ENCODE measurements at places on chromosomes 2 and 18.

- DNase-seq, result no peak
Observed at GRCh38 chr2:114661971-114662939, 219.8 kb downstream of the DPP10 start.

DNA sequence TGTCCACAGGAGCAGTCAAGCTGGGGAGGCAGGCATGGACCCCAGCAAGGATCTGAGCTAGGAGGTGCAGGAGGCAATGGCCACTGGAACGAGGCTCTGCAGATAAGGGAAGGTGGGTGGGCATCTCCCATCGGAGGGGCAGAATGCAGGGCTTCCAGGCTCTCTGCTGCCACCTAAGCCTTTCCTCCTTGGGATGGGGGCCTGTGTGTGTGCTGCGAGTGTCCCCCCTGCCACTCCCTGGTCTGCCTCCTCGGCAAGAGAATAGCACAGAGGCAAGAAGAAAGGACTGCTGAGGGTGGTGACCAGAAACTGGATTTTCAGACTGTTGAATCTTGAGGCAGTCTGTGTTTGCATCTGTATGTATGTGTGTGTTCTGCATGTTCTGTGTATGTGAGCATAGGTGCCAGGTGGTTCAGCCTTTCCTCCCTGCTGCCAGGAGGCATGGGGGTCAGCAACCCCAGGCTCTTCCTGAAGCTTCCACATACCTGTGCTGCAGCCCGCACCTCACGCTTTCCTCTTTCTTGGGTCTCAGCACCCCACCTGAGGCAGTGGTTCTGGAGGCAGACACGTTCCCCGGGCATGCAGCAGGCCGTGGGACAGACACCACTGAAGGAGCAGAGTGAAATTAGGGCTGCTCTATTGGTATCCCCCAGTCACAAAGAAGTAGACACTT is 86.7 kb downstream of the EPAS1 start:
- no peak for DNase-seq

GRCh38 chr2:212730994-212731393 is 192.4 kb upstream of the ERBB4 start:
- DNase-seq, result no peak

- no peak for DNase-seq
Observed at GRCh38 chr18:48551100-48551499, 12.3 kb downstream of the CTIF start.

DNA sequence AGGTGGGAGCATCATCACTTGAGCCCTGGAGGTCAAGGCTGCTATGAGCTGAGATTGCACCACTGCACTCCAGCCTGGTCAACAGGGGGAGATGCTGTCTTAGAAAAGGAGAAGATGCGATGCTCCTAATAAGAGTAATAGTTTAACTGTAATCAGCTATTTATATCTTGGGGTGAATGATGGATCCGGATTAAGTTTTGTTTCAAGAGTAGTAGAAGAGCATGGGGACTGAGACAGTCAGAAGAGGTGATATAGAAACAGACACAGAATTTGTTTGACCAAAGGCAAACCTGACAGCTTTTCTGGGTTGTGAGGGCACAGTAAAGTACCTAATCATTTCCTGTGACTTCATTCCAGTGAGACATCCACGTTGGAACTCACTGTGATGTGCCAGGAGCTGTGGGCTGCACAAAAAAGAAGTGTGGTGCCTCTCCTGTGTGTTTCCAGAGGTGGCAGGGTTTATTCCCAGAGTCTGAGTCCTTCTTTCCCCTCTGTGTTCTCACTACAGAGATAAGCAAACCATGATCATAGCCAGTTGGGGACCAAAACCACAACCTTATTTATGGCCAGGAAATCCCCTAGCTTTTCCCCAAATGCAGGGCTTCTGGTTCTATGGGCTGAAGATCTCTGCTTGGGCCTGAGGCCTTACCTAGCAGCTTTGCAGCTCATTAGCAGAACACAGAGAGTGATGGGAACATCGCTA is 113.7 kb downstream of the XRCC5 start:
- DNase-seq, result no peak

DNA sequence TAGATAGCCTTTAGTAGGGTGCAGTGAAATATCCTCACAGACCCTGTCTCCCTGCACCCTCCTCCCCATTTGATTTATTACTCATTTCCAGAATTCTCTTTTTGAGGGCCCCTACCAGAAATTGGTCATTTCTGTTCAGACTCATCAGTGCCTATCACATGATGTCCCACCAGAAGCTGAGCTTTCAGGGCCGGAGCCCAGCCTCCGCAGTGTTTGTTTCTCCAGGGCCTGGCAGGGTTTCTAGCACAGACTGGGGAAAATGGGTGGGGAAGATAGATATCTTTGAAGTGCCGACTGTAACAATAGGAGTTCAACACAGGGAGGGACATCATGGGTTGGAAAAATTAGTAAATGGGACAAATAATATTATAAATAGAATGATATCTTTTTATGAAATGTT is 208.0 kb downstream of the PTGR3 start:
- no peak for DNase-seq

- DNase-seq, result no peak
Observed at GRCh38 chr2:241868661-241869081, 858 bp upstream of the RTP5 start.

DNA sequence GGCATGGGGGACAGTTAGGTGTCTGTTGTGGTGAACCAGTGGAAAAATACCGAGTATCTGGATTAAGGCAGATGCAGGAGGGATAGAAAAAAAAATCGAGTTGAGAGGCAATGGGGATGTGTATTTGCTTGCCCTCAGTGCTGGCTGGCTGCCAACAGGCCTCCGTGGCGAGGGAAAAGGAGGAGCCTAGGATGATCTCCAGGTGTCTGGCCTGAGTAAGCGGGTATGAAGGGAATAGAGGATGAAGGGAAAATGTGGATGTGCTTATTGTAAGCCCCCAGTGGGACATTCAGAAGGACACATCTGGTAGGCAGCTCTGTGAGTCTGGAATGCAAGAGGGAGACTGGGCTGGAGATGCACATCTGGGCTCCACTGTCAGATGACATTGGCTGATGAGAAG is 22.8 kb downstream of the KCNS3 start:
- peak; percentile 29 for DNase-seq

- DNase-seq, result no peak
Observed at GRCh38 chr2:62744603-62745002, 39.1 kb downstream of the EHBP1 start.

- DNase-seq, result peak; percentile 45
Observed at GRCh38 chr2:178008636-178009289, 63.8 kb downstream of the PDE11A start.

GRCh38 chr2:153373510-153374279 is 104.9 kb downstream of the RPRM start:
- no peak for DNase-seq

- DNase-seq, result no peak
Observed at GRCh38 chr2:42104621-42105020, 56.8 kb downstream of the PKDCC start.

GRCh38 chr2:36300697-36301096 is 54.9 kb upstream of the CRIM1 start:
- no peak for DNase-seq

DNA sequence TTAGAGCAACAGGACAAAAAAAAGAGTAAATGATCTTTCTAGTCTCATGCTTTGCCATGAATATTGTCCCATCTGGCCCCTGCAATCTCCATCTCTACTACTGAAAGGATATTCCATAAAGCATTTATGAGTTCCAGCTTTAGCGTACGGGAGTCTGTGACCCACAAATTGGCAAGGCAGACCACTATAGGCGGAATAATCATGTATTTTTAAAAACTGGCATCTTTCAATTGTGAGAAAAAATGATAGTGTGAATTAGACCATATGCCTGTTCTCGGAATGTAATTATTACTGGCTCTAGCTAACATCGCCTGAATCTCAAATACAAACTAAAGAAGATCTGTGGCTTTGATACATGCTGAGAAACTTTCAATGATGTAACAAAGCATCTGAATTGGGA is 738.1 kb upstream of the NXPH2 start:
- no peak for DNase-seq

- DNase-seq, result no peak
Observed at GRCh38 chr2:165161510-165161909, 42.3 kb downstream of the SCN3A start.

GRCh38 chr18:46247942-46248341 is 143.8 kb downstream of the HAUS1 start:
- DNase-seq, result no peak

DNA sequence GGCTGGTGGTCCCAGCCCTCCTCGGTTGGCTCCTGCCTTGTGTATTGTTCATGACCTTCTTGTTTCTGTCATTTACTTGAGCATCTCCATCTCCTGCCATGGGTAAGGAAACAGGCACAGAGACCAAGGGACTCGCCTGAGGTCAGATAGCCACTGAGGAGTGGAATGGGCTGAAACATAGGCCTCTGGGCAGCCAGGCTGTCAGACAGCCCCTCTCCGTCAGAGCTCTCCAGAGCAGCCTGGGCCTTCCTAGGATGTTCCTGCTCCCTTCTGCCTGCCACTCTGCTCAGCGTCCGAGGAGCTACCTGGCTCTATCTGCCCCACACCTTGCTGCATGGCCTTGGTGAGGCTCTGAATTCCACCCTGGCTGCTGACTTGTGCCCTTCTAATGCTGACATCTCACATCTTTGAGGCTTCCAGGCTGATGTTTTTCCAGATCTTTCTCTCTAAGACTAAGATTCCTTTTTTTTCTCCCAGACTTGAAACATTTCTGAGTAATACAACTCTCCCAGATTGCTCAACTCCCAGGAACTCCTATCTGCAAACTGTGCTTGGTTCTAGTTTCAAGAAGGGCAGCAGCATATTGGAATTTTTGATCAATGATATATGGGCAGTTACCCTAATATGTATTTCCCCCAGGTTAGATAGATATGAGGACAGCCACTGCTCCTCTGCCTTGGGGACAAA is 67.7 kb downstream of the MCFD2 start:
- no peak for DNase-seq

GRCh38 chr2:54416938-54417337 is 39.2 kb upstream of the SPTBN1 start:
- no peak for DNase-seq

DNA sequence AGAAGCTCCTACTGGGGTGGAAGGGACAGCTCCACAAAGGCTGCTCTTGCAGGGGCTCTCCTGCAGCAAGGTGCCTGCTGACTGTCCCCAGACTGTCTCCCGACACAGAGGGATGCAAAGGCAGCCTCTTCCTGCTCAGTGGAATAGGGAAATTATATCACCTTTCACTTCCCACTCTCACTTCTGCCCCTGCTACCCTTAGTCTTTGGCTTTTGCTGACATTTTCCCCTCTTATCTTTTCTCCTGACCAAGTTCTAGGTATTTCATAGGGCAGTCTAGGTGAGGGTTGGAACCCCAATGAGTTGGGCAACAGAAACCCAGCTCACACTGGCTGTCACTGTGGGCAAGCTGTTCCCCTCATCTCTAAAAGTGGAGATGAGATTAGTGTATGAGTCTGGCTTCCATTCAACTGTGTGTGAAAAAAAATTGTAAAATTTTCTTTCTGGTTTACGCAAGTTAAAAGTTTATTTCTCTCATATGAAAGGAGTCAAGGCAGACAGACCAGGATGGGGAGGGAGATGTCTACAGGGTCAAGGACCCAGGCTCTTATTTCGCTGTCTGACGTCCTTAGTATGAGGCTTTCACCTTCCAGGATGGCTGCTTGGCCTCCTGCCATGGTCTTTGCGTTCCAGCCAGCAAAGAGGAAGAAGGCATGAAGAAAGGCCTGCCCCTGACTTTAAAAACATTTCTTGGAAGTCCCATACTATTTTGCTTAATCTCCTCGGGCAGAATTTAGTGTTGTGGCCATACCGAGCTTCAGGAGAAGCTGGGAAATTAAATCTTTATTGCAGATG is 7.5 kb upstream of the MOCOS start:
- DNase-seq, result peak; percentile 73

- DNase-seq, result no peak
Observed at GRCh38 chr2:48605482-48606175, 12.0 kb upstream of the GTF2A1L start.

GRCh38 chr18:55323051-55323994 is 264.7 kb downstream of the TCF4 start:
- DNase-seq, result no peak

- DNase-seq, result peak; percentile 72
Observed at GRCh38 chr2:24365051-24365450, 4.7 kb upstream of the ITSN2 start.

- DNase-seq, result no peak
Observed at GRCh38 chr2:239265681-239266433, 135.0 kb downstream of the HDAC4 start.

DNA sequence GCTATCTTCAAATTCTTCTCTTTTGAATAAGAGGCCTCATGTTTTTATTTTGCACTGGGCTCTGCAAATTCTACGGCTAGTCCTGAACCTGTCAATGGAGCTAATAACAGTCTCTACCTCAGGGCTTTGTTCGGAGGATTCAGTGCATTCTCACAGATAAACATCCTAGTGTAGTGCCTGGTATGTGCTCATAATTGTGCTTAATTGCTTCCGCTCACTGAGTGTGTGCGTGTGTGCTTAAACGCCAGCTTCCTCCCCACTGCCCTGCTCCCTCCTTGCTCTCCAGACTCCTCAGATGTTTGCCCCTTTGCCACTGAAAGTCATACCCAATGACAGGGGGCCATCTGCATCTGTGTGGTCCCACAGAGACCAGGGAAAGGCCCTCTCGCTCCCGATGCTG is 6.7 kb downstream of the GYPC start:
- no peak for DNase-seq

GRCh38 chr2:28407131-28407975 is 14.7 kb downstream of the FOSL2 start:
- DNase-seq, result no peak

GRCh38 chr2:203687165-203687564 is 19.3 kb upstream of the CD28 start:
- DNase-seq, result no peak

- DNase-seq, result no peak
Observed at GRCh38 chr2:218859988-218860831, 605 bp downstream of the WNT6 start.

- DNase-seq, result no peak
Observed at GRCh38 chr2:117723888-117724434, 90.5 kb upstream of the DDX18 start.

DNA sequence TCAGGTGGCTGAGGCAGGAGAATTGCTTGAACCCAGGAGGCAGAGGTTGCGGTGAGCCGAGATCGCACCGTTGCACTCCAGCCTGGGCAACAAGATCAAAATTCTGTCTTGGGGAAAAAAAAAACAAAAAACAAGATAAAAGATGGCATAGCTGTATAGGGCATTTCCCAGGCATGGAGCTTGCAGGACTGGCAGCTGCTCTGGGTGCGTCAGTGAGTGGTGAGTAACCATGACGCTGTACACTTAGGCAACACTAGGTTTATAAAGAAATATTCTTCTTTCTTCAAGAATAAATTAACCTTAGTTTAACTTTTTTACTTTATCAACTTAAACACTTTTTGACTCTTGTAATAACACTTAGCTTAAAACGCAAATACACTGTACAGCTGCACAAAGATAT is 15.4 kb downstream of the TGOLN2 start:
- DNase-seq, result no peak

- DNase-seq, result no peak
Observed at GRCh38 chr18:40866968-40867367, 1088.1 kb upstream of the PIK3C3 start.

GRCh38 chr18:13455471-13455870 is 236.9 kb downstream of the LDLRAD4 start:
- DNase-seq, result no peak
